HuH-7 (cell line): ENCODE measurements at places on chromosomes 4 and X.
A peak's percentile ranks its signal among the peaks of the same experiment; 100 is the strongest.

GRCh38 chrX:35711281-35711680 lies 86.9 kb upstream of the MAGEB16 start:
- DNase-seq = no peak

GRCh38 chrX:107576841-107577240 lies 51.5 kb upstream of the PRPS1 start:
- no peak for DNase-seq

- DNase-seq = no peak
These were observed 16.7 kb upstream of the MSX1 start for GRCh38 chr4:4842476-4843441.

GRCh38 chr4:148852092-148852699 lies 410.0 kb upstream of the NR3C2 start:
- DNase-seq = no peak

DNA sequence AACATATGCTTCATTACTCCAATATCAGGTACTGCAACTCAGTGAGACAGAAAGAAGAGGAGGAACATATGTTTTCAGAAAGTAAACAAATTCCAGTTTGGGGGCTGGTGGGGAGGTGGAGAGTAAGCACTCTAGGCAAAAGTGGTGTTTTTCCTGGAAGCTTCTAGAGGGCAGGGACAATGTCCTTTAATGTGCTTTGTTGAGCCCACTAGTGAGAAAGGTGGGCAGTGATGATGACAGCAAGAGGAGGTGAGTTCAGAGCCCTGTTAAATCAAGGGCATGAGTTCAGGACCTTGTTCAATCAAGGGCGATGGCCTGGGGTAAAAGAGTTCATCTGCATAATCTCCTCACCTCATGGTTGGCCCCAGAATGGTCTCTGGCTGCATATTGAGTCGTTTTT lies 38.4 kb downstream of the GPC3 start:
- no peak for DNase-seq

GRCh38 chrX:2690856-2691542 lies at the start of gene CD99:
TSS of gene CD99 (plus strand) at chrX:2691295. CDS start at chrX:2691361, 66 bp downstream.
- DNase-seq = peak; percentile 48

DNA sequence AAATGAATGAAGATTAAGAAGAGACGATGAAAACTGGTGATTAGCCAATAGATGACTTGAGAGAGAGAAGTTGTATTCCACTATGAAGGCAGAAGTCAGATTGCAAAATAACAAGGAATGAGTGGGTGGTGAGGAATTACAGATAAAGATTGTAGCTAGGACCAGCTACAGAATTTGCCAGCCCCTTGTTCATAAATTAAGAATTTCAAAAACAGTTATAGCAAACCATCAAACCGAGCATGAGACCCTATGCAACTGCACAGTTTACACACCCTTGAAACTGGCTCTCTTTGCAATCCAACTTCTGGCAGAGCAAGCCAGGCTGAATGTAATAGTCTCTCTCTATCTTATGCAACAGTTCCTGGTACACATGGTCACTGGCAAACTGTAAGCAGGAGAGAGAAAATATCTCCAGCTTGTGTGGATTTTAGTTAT lies 35.2 kb downstream of the STAP1 start:
- DNase-seq = peak; percentile 4

DNA sequence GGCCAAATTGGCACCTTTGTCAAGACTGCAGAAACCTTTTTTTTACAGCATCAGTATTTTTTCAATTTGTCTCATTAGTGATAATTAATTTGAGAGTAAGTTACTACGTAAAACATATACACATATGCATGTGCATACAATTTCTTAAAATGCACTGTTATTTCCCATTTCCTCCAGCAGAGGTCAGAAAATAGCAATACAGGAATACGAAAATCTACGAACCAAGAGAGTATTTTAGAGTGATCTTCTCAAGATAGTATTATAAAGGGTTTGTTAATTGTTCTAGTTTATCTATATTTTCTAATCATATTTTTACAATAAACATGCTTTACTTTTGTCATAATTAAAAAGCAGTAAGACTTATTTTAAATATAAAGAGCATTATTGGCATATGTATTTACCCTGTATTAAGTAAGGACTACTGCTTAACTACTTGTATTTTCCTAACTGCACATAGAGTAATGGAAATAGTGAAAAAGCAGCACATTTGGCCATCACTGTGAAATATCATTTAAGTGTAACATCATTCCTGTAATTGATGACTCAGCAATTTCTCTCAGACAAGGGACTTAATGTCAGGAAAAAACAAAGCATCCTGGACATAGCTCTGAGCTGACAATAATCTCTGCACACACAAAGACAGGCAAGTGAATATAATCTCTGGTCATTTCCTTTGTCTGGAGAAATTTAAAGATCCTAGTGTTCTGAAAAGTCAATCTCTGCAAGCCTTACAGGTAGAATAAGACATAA lies 45.6 kb downstream of the MAOB start:
- DNase-seq = no peak
